ENCODE measurements at places on chromosomes 16 and 17.

DNA sequence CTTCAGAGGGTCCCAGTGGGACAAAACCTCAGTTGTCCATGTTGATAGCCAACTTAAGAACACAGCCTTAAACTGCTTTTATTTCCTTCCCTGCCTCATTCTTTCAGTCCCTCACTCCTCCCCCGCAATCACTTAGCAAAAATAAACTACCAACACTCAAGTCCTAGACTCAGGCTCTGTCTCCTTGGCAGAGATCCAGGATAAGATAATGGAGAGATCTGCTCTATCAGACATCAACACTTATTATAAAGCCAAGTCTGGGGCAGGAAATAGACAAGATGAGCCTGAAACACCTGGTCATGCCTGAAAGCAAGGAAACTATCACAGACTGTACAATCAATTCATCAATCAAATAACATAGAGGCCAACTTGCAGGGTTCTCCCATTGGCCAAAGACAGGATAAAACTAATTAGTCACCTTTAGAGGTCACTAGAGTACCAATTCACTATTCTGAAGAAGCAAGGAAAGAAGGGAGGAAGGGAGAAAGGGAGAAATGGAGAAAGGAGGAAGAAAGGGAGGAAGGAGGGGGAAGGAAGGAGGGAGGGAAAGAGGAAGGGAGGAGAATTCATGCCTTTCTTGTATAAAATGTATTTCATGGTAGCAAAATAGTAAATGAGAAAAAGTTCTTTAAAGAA, 15.7 kb downstream of the HYDIN start:
- DNase-seq = no peak

GRCh38 chr17:28112181-28112580, 69.7 kb downstream of the NLK start:
- DNase-seq = no peak

DNA sequence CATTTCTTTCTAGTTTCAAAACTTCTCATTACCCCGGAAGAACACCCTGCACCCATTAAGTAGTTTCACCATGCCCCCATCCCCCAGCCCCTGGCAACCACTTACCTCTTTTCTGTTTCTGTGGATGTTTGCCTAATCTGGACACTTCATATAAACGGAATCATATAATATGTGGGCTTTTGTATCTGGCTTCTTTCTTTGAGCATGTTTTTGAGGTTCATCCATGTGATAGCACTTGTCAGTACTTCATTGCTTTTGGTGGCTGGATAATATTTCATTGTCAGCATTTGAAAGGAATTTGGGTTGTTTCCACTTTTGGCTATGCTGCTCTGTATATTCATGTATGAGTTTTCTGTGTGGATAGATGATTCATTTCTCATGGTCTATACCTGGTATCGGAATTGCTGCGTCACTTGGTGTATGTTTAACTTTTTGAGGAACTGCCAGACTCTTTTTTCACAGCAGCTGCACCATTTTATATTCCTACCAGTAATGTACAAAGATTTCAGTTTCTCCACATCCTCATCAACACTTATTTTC, 30.0 kb upstream of the SLC5A10 start:
- DNase-seq = no peak

DNA sequence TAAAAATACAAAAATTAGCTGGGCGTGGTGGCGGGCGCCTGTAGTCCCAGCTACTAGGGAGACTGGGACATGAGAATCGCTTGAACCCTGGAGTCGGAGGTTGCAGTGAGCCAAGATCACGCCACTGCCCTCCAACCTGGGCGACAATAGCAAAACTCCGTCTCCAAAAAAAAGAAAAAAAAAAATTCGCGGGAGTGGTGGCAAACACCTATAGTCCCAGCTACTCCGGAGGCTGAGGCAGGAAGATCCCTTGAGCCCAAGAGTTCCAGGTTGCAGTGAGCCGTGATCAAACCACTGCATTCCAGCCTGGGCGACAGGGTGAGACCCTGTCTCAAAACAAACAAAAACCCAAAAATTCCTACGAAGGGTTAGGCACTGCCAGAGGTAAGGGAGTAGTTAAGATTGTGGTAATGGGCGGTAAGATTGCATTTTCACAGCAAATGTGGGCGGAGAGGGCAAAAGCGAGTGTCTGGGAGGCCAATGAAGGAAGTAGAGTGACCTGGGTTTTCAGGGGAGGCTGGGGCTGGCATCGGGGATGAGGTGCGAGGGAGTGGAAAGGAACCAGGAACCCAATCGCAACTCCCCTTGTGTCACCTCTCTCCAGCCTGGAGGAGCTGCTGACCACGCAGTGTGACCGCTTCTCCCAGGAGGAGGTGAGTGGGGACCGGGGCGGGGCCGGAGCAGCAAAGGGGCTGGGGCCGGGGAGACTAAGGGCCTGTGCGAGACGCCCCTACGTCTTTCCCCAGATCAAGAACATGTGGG, 2.6 kb downstream of the MYL11 start:
- DNase-seq = no peak

DNA sequence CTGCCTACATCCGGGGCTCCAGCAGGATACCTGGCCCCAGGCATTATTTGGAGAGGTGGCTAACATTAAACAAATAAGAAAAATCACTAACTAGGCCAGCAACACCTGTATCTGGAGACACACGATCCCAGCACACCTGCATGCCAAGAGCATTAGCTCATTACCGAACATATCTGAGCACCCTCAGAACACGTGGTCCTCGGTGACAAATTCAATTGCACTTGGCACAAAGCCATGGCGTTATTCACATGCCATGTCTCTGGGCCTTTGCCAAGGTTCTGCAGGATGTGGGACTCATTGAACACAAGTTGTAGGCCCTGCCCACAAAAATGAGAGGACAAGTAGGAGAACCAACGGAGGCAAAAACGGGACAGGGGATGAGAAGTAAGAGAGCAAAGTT, 552.3 kb downstream of the TOX3 start:
- no peak for DNase-seq

GRCh38 chr17:49853470-49854015, 5.7 kb upstream of the TAC4 start:
- DNase-seq = no peak

DNA sequence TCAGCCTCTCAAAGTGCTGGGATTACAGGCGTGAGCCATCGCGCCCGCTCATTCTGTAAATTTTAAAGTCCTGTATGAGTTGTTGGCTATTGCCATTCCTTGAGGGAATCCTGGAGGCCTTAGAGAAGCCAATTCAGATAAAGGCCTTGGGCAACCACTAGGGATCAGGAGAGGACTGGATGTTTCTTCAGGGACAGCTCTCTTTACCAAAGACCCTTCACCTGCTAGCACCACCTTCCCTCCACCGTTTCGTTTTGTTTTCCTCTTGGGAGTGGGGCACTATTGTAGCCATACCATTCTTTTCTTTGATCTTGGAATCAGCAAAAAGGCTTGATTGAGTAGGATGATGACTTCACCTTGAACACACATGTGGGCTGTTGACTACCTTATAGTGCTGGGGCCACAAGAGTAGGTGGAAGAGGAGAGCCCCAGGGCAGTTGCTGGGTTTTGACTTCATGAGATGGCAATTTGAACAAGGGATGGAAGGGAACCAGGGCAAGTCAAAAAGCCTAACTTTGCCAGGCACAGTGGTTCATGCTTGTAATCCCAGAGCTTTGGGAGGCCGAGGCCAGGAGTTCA, 7.0 kb upstream of the ANKRD40CL start:
- no peak for DNase-seq

- DNase-seq = peak; percentile 58
These were observed 318 bp upstream of the RBL2 start for GRCh38 chr16:53433930-53434376.

- DNase-seq = peak; percentile 43
These were observed 544 bp downstream of the CCP110 start for GRCh38 chr16:19524356-19524615.

GRCh38 chr16:30786936-30787612, at the start of gene ZNF629:
Gene ZNF629, minus strand, starts transcription at chr16:30787205. Its CDS starts 2,723 bp downstream, at chr16:30784482.
- DNase-seq = peak; percentile 74

All from hippocampal formation (tissue), 2 donors.